NCI-H1930 (cell line): ENCODE measurements at places on chromosomes 1 and 21.
A peak's percentile ranks its signal among the peaks of the same experiment; 100 is the strongest.

GRCh38 chr1:231584117-231584516 lies 42.5 kb upstream of the DISC1 start:
- DNase-seq: peak; percentile 5

GRCh38 chr1:43466403-43466802 lies 12.7 kb upstream of the HYI start:
- no peak for DNase-seq

- DNase-seq: no peak
These were observed 54.7 kb upstream of the BEND5 start for GRCh38 chr1:48831120-48831978.

- no peak for DNase-seq
These were observed 312.6 kb downstream of the DPYD start for GRCh38 chr1:97608272-97608671.

- DNase-seq: no peak
These were observed 50.2 kb downstream of the PRDX6 start for GRCh38 chr1:173527151-173527826.

DNA sequence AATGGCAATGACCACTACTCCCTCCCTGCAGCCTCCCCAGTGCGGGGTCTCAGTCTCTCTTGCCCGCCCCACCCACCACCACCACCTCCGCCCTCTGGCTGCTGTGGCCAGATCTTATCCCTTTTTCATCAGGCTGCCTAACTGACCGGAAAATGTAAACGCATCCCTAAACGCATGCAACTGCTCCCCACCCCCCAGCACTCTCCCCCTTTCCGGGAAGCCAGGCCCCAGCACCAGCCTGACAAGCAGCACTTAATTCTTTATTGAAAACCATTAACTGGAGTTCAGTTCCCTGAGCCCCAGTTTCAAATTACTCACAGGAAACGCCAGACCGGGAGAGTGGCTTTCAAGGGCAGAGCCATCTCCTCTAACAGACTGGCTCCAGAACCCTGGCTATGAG lies 147.7 kb downstream of the DMRTA2 start:
- DNase-seq: no peak

DNA sequence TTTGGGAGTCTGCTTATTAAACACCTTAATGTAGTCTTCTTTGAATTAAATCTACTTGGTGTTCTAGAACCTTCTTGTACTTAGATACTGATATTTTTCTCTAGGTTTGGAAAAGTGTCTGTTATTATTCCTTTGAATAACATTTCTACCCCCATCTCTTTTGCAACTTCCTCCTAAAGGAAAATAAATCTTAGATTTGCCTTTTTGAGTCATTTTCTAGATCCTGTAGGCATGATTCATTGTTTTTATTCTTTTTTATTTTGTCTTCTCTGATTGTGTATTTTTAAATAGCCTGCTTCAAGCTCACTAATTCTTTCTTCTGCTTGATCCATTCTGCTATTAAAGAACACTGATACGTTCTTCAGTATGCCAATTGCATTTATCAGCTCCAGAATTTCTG lies 155.9 kb upstream of the NEGR1 start:
- DNase-seq: no peak

GRCh38 chr1:149885339-149886120 lies 13.8 kb upstream of the BOLA1 start:
- DNase-seq: peak; percentile 75

DNA sequence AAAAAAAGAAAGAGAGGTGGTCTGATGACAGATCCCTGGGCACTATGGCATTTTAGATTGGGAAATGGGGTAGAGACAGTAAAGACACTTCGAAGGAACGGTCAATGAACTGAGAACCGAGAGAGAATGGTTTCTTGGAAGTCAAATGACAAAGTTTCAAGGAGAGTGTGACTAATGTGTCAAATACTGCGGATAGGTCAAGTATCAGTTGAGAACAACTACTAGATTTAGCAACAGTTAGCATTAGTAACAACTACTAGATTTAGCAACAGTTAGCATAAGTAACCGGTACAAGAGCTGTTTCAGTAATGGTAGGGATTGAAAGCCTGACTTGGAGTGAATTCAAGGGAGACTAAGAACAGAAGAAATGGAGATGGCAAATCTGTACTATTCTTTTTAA lies 35.0 kb downstream of the UROD start:
- no peak for DNase-seq

DNA sequence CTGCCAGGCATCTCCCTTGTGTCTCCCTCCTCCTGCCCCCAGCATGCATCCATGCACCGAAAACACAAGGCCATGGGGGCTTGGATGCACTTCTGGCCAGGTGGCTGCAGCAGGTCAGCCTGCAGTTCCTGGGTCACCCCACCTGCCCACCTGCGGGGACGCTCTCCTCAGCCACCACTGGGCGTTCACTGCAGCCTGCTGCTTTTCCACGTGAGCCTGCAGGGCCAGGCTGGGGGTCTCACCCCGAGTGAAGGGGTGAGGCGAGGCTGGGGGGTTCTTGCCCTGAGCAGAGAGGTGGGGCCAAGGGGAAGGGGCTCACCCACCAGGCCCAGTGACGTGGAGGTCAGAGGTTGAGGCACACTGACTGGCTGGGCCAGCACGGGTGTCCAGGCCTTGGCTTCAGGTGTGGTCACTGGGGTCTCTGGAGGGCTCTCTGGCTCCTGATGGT lies 64.6 kb downstream of the WNT9A start:
- no peak for DNase-seq
